B cell (primary cell): ENCODE measurements at places on chromosomes 7 and 10.

DNA sequence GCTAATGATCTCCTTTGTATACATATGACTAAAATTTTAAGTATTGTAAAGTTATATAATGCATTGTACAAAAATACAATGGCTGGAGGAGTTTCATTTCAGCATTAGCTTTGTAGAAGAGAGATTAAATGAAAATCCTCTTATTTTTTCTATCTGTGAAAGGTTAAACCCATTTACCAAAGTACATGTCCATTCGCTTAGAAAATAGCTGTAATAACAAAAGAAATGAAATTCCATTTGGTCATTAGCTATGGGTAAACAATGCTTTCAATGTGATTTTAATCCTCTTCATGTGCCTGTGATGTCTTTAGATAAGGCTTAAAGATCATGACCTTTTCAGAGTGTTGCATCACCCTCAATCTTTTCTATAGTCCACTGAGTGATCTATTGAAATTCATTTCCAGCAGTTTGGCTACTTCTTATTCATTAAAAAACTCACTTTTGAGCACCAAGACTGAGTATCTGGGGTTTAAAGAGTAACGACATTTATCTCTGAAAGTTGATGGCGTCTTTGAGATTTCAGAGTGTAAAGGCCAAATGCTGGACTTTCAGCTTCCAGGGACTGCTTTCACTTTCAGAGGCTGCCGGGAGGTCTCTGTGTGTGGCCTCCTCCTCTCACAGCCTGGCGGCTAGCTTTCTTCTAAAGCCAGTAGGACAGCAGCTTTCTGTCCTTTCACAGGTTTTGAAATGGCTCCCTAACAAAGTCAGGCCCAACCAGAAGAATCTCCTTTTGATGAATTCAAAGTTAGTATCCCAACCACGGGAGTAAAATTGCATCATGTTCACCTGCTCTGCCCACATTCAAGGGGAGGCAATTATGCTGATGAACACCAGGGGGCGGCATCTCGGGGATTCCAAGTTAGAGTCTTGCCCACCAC is 701.4 kb upstream of the COBL start:
- no peaks in the 10 kb centered on the region for H3K27me3 ChIP-seq
- no peak for DNase-seq
- H3K36me3 ChIP-seq = no peaks in the 10 kb centered on the region
- H3K4me3 ChIP-seq = no peak overlapping the region
- no peaks in the 10 kb centered on the region for H3K4me1 ChIP-seq

DNA sequence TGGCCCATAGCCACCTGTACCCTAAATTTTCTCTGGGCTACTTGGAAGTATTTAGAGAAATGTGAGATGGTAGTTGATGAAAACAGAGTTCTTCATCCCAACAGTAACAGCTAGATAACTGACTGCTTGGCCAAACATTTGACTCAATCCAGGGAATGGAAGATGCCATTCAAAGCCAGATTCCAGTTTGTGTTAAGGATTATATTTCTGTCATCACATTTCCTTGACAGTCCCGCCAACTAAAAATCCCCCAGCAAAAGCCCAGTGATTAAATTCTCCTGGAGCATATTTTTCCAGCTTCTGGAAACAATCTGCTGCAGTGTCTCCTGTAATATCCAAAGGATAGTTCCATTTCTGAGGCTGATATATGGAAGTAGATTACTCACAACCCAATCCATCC is 45.4 kb upstream of the PTN start:
- H3K4me3 ChIP-seq = no peak overlapping the region
- H3K27ac ChIP-seq = no peak overlapping the region
- H3K36me3 ChIP-seq = no peaks in the 10 kb centered on the region
- no peaks in the 10 kb centered on the region for H3K4me1 ChIP-seq

GRCh38 chr7:124497176-124497575 is 268.4 kb downstream of the GPR37 start:
- DNase-seq = no peak
- H3K27ac ChIP-seq = no peak overlapping the region
- no peaks in the 10 kb centered on the region for H3K36me3 ChIP-seq
- H3K4me1 ChIP-seq = no peaks in the 10 kb centered on the region
- no peak overlapping the region for H3K4me3 ChIP-seq

- DNase-seq = no peak
- H3K4me1 ChIP-seq = no peaks in the 10 kb centered on the region
- H3K27me3 ChIP-seq = no peaks in the 10 kb centered on the region
- H3K27ac ChIP-seq = no peak overlapping the region
Observed at GRCh38 chr10:6721480-6721879, 141.4 kb upstream of the PRKCQ start.

GRCh38 chr7:112448381-112448780 is 1.9 kb upstream of the IFRD1 start:
- H3K4me1 ChIP-seq = peaks cover 19% of the 10 kb centered on the region
- no peak for DNase-seq
- no peak overlapping the region for H3K27ac ChIP-seq
- no peaks in the 10 kb centered on the region for H3K36me3 ChIP-seq

DNA sequence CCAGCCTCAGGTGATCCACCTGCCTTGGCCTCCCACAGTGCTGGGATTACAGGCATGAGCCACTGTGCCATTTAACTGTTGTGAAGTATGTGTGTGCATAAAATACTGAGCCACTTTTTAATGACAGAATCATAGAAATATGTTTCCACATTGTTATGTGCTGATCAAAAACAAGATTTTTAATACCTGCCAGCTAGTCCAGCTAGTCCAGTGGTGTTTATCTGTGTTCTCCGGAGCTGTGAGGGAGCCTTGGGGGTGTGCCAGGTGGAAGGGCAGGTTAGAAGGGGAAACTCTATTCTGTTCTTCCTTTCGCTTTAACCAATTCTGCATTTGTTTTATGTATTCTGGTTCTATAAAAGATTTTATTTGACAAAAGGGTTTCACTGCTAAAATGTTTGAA is 7.0 kb downstream of the FAM221A start:
- no peak for DNase-seq
- no peak overlapping the region for H3K4me3 ChIP-seq
- H3K27ac ChIP-seq = no peak overlapping the region
- H3K36me3 ChIP-seq = no peaks in the 10 kb centered on the region
- no peaks in the 10 kb centered on the region for H3K4me1 ChIP-seq

GRCh38 chr10:129727071-129727470 is 237.0 kb downstream of the EBF3 start:
- no peaks in the 10 kb centered on the region for H3K27me3 ChIP-seq
- H3K36me3 ChIP-seq = no peaks in the 10 kb centered on the region
- no peaks in the 10 kb centered on the region for H3K4me1 ChIP-seq
- no peak overlapping the region for H3K27ac ChIP-seq
- no peak overlapping the region for H3K4me3 ChIP-seq

DNA sequence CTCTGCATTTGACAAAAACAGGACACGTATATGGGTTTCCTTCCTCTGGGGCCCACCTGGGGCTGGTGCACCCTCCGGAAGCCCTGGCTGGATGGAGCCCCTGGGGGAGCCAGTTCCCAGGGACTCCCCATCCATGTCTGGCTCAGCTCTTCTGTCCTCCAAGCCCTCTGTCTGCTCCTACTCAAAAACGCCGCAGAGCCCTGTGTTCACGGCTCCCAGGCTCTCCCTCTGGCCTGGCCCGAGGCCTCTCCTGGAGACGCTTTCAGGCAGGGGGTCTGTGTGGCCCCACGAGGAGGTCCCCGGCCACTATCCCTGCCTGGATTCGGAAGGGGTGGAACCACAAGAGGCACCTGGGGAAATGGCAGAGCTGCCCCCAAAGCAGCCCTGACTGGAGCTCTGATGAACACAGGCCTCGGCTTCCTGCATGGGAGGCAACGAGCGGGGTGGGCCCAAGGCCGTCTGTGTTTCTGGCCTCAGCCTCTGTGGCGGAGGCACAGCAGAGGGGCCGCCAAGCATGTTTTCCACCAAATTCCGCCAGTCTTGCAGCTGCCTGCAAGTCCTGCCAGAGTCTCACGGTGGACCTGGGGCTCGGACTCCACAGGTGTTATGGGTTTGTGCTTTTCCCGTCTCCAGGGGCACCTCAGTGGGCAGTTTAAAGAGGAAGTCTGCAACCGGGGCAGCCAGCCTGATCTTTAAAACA is 22.6 kb upstream of the INPP5A start:
- no peaks in the 10 kb centered on the region for H3K36me3 ChIP-seq
- H3K4me1 ChIP-seq = peaks cover 31% of the 10 kb centered on the region
- peaks cover 4% of the 10 kb centered on the region for H3K27me3 ChIP-seq
- DNase-seq = peak; percentile 66
- H3K27ac ChIP-seq = peak overlapping the region; percentile 71

DNA sequence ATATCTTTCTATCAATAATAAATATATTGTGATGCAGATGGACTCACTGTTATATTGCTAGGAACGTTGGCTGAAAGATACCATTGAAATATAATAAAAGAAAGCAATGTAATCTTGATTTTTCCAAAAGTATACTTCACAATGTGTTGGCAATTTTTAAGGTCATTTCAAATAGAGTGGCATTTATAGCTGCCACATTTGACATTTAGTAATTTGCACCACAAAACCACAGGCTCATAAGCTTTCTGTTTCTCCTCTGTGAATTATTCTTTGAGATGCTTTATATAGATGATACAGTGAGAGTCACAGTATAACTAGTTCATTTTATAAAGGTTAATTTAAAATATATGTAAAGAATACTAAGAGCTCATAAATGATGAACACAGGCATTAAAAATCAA is 44.6 kb downstream of the TMEM168 start:
- no peaks in the 10 kb centered on the region for H3K4me1 ChIP-seq
- no peaks in the 10 kb centered on the region for H3K36me3 ChIP-seq
- no peak for DNase-seq
- no peak overlapping the region for H3K4me3 ChIP-seq

- no peaks in the 10 kb centered on the region for H3K36me3 ChIP-seq
- no peak for DNase-seq
- no peaks in the 10 kb centered on the region for H3K27me3 ChIP-seq
- no peak overlapping the region for H3K27ac ChIP-seq
Observed at GRCh38 chr10:90816466-90816865, 41.4 kb downstream of the HTR7 start.

- H3K27ac ChIP-seq = no peak overlapping the region
- H3K4me1 ChIP-seq = no peaks in the 10 kb centered on the region
- DNase-seq = no peak
- no peaks in the 10 kb centered on the region for H3K27me3 ChIP-seq
- no peaks in the 10 kb centered on the region for H3K36me3 ChIP-seq
Observed at GRCh38 chr7:129671266-129671665, 59.7 kb downstream of the NRF1 start.

DNA sequence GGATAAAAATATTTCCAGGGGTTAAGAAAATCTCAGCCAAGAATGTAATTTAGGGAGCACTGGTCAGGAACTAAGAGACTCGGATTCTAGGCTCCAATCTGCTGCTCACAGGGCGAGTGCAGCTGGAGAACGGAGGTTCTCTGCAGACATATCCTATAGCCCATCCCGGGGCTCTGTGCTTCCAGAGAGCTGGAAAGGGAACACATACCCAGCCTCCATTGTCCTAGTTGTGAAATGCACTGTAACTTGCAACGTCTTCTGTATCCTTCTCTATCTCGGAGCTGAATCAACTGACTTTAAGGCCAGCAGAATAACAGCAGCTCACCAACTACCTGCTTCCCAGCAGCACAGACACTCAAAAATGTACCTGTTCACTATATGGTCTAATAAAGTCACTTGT is 351.1 kb upstream of the MYO3A start:
- no peaks in the 10 kb centered on the region for H3K36me3 ChIP-seq
- no peak overlapping the region for H3K4me3 ChIP-seq
- no peak for DNase-seq
- H3K27me3 ChIP-seq = no peaks in the 10 kb centered on the region

DNA sequence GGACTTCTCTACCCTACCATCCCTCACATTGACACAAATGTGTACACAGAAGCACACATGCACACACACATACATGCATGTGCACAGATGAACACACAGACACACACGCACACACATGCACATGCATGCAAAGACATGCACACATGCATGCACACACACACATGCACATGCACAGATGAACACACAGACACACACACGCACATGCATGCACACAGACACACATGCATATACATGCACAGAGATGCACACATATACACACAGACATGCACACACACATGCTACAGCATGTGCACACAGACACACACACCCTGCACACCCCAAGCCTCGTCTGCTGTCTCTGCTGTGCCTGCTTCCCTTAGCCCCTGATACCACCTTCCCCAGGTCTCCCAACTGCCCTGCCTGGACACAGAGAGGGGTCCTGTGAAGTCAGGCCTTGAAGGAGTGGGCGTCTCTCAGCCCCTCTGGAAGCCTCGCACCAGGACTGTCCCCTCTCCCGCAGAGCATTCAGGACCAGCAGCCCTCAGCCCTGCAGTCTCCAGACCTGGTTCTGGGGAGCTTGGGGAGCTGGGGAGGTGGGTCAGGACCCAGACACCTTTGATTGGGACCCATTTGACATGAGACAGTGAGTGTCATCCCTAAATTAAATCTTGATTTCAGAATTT is 181.8 kb downstream of the DNAJB6 start:
- no peak for DNase-seq
- H3K27ac ChIP-seq = no peak overlapping the region

DNA sequence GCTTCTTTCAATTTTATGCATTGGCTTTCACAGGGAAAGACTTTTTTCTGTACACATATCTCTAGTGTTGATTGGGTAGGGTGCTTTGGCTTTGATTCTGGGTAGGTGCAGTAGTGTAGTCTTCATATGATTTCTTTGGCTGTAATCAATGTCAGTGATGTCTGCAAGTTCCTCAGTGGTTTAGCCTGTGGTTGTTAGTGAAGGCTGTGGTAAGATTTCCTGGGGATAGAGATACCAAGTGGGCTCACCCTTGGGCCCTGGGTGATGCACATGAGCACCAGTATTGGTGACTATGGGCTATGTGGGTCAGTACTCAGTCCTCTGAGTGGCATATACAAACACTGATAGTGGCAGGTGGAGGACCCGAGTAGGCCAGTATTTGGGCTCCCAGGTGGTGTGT is 13.0 kb downstream of the GIMAP8 start:
- DNase-seq = no peak
- no peak overlapping the region for H3K27ac ChIP-seq
- no peaks in the 10 kb centered on the region for H3K4me1 ChIP-seq
- no peaks in the 10 kb centered on the region for H3K36me3 ChIP-seq

DNA sequence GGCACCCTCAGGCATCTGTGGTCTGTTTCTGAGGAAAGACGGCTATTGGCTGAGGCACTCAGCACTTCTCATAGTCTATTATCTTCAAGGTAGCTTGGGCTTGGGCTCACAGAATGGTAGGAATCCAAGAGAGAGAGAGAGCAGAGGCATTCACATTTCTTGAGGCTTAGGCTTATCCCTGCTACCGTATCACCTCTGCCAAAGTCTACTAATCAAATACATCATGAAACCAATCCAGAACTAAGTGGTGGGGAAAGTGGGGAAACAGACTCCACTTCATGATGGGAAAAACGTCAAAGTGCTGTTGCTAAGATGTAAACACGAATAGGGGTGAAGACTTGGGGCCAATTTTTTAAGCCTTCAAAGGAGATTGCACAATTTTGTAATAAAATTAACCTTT is 271.1 kb upstream of the SEMA3D start:
- no peaks in the 10 kb centered on the region for H3K27me3 ChIP-seq
- no peak overlapping the region for H3K4me3 ChIP-seq
- no peak for DNase-seq
- no peaks in the 10 kb centered on the region for H3K36me3 ChIP-seq
